ENCODE measurements at places on chromosomes 6 and 20.

GRCh38 chr6:116036075-116036773, 24.5 kb downstream of the FRK start:
- no peak for DNase-seq

GRCh38 chr6:123925350-123925749, 121.7 kb downstream of the NKAIN2 start:
- no peak for DNase-seq

- no peak for DNase-seq
Measured at GRCh38 chr6:4819706-4820283, 43.6 kb downstream of the CDYL start.

GRCh38 chr6:42337985-42338743, 113.6 kb downstream of the TRERF1 start:
- no peak for DNase-seq

Measured in activated naive CD4-positive, alpha-beta T cell treated with anti-CD3 and anti-CD28 coated beads for 36 hours (primary cell).